ENCODE measurements at places on chromosomes 7 and 10. TPM values are rescaled to one million over a fixed set of nuclear protein-coding genes. Genes with fewer than 3 reads are reported as not detected.

Gene CCT6A
- total RNA-seq: 128 TPM

Gene ELN
- 29.0 TPM for total RNA-seq

Gene EBF3
- total RNA-seq: 9.3 TPM

Gene PCGF6
- 9.6 TPM for total RNA-seq

Gene CASP7
- 17.2 TPM for total RNA-seq

Gene MKI67
- 1.9 TPM for total RNA-seq

Gene ZNF117
- total RNA-seq: 10.5 TPM

Gene RBP4
- total RNA-seq: 5.4 TPM

Gene AGR2
- total RNA-seq: not detected

Gene GIMAP1
- 10.7 TPM for total RNA-seq

Gene GFRA1
- total RNA-seq: 6.5 TPM

Gene RELN
- 16.0 TPM for total RNA-seq

Gene CFAP70
- total RNA-seq: 9.9 TPM

Gene DKK1
- 3.2 TPM for total RNA-seq

Gene CHST15
- 43.2 TPM for total RNA-seq

Gene TMEM72
- total RNA-seq: not detected

Gene CLRN3
- total RNA-seq: not detected

Gene OR6V1
- not detected for total RNA-seq

Gene GPR158
- 1.0 TPM for total RNA-seq

Gene PON3
- total RNA-seq: 4.2 TPM

Gene PCLO
- total RNA-seq: 23.8 TPM

Gene CHRM2
- not detected for total RNA-seq

Gene PTCD1
- total RNA-seq: 8.8 TPM

Gene ECHS1
- 89.7 TPM for total RNA-seq

Gene PDIA4
- total RNA-seq: 749 TPM

Gene SDK1
- total RNA-seq: 5.0 TPM

Measured in thyroid gland (tissue), 4 donors.